ENCODE measurements at places on chromosomes 2 and 18. TPM values are rescaled to one million over a fixed set of nuclear protein-coding genes. Genes with fewer than 3 reads are reported as not detected.

DNA sequence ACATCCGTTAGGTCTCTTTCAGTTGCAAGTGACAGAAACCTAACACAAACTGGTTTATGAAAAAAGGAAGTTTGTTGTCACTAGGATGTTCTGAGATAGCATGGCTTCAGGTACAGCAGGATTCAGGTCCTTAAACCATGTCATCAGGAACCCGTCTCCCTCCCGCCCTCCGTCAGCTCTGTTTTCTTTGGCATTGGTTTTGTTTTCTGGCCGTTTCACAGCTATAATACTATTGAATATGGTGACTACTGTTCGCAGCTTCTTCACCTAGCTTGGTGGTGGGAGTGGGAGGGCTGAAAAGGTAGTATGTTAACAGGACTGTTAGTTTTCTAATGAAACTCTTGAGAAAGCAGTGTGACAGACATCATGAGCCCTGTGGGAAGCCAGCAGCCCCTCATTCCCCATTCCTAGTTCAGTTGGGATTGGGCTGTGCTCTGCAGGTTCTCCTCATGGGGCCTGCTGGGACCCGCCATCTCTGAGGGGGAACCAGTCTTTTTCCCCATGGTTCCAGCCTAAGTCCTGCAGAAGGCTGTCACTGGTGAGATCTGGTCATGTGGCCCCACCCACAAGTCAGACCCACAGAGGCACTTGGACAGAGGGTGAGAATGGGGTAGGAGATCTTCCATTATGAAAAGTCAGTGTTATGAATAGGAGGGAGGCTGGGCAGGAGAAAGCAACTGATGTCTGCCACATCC is 12.1 kb downstream of the PTMA start:
- DNase-seq: no peak

Gene CCDC121
- polyA plus RNA-seq: 14.0 TPM

- no peak for DNase-seq
These were observed 402.8 kb downstream of the ARHGAP15 start for GRCh38 chr2:143532061-143532460.

- DNase-seq: no peak
These were observed 17.9 kb downstream of the LPIN1 start for GRCh38 chr2:11764359-11764758.

DNA sequence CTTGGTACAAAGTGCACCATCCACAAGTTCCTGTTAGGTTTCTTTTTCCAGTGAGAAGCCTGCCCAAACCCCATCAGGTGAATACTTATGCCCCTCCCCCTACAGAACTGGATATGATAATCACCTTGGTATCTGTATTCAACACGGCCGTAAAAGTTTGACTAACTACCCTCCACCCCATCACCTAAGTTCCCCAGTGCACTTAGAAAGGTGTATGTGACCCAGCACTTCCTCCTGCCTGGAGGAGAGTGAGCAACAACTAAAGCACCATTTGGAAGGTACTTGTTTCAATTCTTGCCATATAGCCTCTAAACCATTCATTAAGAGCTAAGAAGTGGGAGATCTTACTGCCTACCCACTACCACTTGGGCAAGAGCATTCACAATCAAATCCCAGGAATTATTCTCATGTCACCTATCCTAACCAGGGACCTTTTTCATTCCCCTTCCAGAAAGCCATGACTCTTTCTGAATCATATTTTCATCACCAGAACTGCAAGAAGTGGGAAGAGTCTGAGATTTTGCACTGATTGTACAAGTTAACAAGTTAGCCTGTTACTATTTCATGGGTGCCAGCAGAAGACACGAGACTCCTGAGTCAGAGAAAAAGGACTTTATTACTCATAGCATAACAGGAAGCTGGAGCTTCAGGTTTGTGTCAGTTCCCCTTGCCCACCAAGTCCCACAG is 53.5 kb upstream of the NDUFV2 start:
- no peak for DNase-seq

Gene SCTR
- polyA plus RNA-seq: 5.8 TPM

DNA sequence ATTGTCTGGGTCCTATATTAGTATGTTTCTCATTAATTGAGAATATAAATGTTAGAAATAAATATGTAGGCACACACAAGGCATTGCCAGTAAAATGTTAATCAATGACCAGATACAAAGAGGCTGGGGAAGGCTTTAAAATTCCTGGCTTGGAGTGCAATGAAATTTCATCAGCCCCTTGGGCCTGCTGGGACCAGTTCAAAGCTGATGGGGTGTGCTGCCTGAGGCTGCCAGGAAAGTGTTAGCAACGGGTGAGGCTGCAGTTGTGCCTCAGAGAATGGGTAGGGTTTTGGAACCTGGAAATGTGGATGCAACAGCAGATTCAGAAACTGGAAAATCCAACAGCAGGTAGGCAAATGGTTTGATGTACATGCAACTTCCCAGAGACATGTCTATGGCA is 68.9 kb downstream of the DIPK1C start:
- DNase-seq: no peak

- no peak for DNase-seq
These were observed 552.3 kb upstream of the SETBP1 start for GRCh38 chr18:44128365-44128764.

Gene BOLL
- 0.20 TPM for polyA plus RNA-seq

Gene HRH4
- 0.06 TPM for polyA plus RNA-seq

DNA sequence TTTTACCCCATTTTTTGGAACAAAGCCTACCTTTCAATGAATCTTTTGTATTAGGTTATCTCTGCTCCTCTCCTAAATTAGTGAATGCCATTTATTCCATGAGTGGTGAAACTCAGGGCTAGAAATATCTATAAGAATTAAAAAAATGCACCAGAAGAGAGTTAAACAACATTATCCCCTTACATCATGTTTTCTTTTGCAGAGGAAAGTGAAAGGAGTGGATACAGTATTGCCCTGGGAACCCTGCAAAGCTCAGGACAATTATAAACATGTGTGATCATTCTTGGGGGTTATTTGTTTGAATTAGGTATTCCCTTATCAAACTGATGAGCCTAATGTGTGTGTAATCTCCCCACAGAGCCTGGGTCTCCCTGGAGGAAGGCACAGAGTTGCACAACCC is 559.2 kb downstream of the RNF144A start:
- no peak for DNase-seq

DNA sequence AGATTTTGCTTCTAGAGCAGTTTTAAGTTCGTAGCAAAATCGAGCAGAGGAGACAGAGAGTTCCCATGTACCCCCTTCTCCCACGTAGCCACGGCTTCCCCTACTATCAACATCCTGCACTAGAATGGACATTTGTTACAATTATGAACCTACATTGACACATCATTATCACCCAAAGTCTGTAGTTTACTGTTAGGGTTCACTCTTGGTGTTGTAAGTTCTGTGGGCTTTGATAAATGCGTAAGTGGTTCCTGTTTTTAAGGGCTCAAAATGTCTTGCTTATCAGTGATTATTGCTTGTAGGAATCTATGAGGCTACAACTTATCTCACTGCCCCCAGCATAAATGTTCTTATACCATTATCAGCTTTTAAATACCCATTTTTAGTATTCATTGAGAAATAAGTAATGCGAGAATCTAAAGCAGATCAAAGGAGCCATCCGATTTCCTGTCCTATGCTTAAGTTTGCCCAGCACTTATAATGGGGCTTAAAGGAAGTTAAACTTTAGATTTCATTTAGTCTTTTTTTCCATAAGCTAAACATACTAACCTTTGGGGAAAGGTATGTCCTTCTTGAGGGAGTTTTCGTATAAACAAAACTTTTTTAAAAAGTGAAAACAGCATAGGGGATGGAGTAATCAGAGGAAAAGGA is 118.7 kb downstream of the HAUS1 start:
- no peak for DNase-seq

GRCh38 chr2:233464056-233464455 is 102.5 kb downstream of the USP40 start:
- no peak for DNase-seq

Gene CPLX4
- 0.27 TPM for polyA plus RNA-seq

DNA sequence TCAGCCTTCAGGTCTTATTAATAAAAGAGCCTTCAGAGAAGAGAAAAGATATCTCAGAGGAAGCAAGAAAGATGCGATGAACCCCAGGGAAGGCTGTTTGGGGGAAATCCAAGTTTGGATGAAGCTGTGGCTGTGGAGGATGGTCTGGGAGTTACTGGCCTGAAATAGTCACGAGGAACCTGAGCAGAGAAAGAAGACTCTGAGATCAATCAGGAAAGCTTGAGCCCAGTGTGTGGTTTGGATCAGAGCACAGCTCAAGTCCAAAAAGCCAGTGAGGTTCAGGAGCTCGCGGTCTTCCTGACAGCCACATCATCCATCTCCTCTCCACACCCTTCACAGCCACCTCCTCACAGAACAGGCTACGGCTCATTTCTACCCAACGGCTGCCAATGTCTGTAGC is 87.4 kb upstream of the SERPINE2 start:
- DNase-seq: no peak

Gene GAL3ST2
- polyA plus RNA-seq: 0.87 TPM

All from left renal pelvis (tissue), 4 donors.